ENCODE measurements at places on chromosomes 16 and 17. TPM values are rescaled to one million over a fixed set of nuclear protein-coding genes. Genes with fewer than 3 reads are reported as not detected.

The HEATR9 gene
- total RNA-seq, result not detected

The TNP2 gene
- not detected for total RNA-seq

The WDR81 gene
- 21.4 TPM for total RNA-seq

The PDE6G gene
- total RNA-seq, result 0.54 TPM

The MYH8 gene
- not detected for total RNA-seq

The TRIM72 gene
- not detected for total RNA-seq

The NPIPB9 gene
- 6.7 TPM for total RNA-seq

The KRT24 gene
- total RNA-seq, result not detected

The CCL14 gene
- total RNA-seq, result not detected

The FOXL1 gene
- 2.3 TPM for total RNA-seq

The SDK2 gene
- total RNA-seq, result 8.1 TPM

The PLD6 gene
- 2.1 TPM for total RNA-seq

The KRTAP4-9 gene
- not detected for total RNA-seq

The ITGAL gene
- total RNA-seq, result not detected

The HBA1 gene
- not detected for total RNA-seq

The ZNF747 gene
- 12.9 TPM for total RNA-seq

The PDIA2 gene
- not detected for total RNA-seq

The RGS9 gene
- total RNA-seq, result 1.6 TPM

The ABCA10 gene
- 2.9 TPM for total RNA-seq

The SRR gene
- total RNA-seq, result 23.4 TPM

The TUBD1 gene
- 7.9 TPM for total RNA-seq

The RDM1 gene
- 0.32 TPM for total RNA-seq

The RAP1GAP2 gene
- 12.9 TPM for total RNA-seq

The LDAF1 gene
- total RNA-seq, result 63.3 TPM

The KRTAP4-6 gene
- not detected for total RNA-seq

The AGRP gene
- total RNA-seq, result not detected

The NETO2 gene
- total RNA-seq, result 6.1 TPM

The AHSP gene
- total RNA-seq, result not detected

The SOST gene
- total RNA-seq, result not detected

The KSR1 gene
- 18.0 TPM for total RNA-seq

The PLEKHH3 gene
- total RNA-seq, result 8.2 TPM

The CENPV gene
- 4.5 TPM for total RNA-seq

The SLC6A2 gene
- total RNA-seq, result not detected

The CD68 gene
- 116 TPM for total RNA-seq

The MEIOB gene
- total RNA-seq, result 0.32 TPM

The SAMD14 gene
- 0.86 TPM for total RNA-seq

The SALL1 gene
- total RNA-seq, result not detected

The PDILT gene
- not detected for total RNA-seq

The FBXO31 gene
- total RNA-seq, result 25.6 TPM

The KRT27 gene
- total RNA-seq, result not detected

The KRT28 gene
- not detected for total RNA-seq

The CFAP119 gene
- total RNA-seq, result 2.1 TPM

The DPEP2 gene
- not detected for total RNA-seq

The YPEL2 gene
- 13.9 TPM for total RNA-seq

The MAPT gene
- total RNA-seq, result 0.43 TPM

Measured in articular chondrocyte of knee joint (primary cell).